ENCODE measurements at places on chromosomes 1 and 21.
A peak's percentile ranks its signal among the peaks of the same experiment; 100 is the strongest.

DNA sequence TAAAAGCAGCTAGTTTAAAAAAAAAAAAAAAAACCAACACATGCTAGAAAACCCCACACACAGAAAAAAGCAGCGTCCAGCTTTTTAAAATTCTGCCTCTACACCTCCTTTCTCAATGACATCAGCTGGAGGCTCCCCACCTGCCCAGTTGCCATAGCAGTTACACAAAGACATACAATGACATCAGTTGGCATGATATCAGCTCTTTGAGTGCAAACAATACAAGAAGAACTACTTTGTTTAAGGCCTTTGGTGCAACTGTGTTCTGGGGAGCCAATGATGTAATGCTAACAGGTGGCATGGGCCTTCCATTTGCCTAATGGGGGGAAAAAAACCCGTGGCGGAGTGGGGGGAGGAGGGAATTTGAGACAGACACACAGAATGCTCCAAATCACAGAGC is 32.9 kb downstream of the DUSP10 start:
- DNase-seq, result peak; percentile 17

DNA sequence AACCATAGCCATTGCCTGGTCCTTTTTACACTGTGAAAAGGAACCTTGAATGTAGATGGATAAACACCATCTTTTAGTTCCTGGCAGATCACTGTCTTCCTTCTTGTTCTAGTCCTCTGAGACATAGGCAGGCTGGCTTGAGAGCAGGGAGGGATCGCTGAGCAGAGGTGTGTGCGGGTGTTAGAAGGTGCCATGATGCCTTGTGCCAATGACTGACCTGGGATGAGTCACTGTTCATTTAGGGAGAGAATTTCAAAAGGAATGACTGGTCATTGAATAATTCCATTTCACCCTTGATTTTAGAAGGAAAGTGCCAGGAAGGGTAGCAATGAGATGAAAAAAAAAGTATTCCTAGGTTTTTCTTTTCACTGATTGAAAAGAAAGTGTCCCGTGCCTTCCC is 383.9 kb downstream of the KIF26B start:
- no peak for DNase-seq

- no peak for DNase-seq
Observed at GRCh38 chr21:42114646-42115045, 43.5 kb downstream of the UMODL1 start.

DNA sequence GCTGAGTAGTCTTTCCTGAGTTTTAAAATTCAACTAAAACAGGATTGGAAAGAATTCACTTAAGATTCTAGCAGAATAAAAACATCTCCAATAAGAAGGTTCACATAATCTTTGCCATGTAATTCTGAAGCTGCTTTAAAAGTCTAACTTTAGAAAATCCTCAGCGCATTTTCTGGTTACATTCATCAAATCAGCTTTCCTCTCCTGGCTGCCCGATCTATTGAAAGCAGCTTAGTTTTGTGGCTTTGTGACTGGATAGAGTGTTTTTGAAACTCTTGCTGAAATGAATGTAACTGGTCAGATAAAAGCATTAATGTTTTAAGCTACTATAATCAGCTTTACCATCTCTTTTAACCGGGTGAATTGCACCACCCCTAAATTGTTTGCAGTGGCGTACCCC is 66.8 kb downstream of the DOP1B start:
- DNase-seq, result no peak

DNA sequence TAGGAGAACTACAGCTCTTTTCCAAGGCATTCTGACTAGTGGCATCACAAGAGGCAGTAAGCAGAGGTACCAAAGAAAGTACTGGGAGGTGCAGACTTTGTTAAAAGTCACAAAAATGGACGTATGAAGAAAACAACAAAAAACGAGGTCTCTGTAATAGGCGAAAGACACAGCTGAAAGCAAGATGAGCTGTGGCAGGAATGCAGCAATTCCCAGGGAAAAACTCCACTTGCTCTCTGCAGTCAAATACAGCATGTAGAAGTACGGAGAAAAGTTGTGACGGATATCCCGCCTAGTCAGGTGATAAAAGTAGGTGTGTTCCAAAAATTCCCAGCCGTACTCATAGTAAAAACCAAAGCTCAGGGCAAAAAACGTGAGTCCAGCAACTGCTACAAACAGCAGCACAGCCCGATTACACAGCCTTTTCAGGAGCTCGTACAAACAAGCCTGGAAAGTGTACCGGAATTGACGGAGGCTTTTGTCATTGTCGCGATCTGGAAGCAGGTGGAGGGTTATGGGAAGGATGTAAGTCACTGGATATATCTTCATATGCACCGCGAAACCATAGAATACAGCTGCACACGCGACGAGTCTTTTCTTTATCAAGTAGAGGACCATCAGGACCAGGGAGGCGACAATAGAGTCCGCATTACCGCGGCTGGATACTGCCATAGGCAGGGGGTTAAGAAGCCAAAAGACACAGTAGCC is 979 bp downstream of the PIGM start:
- DNase-seq, result no peak

GRCh38 chr1:212648431-212648830 is 39.9 kb downstream of the ATF3 start:
- no peak for DNase-seq

- DNase-seq, result no peak
Observed at GRCh38 chr21:41251961-41252642, 64.5 kb upstream of the FAM3B start.
